ENCODE measurements at places on chromosomes 3 and 15. TPM values are rescaled to one million over a fixed set of nuclear protein-coding genes. Genes with fewer than 3 reads are reported as not detected.

CCR1 gene
- not detected for polyA plus RNA-seq

FES gene
- not detected for polyA plus RNA-seq

BFSP2 gene
- polyA plus RNA-seq: not detected

CCRL2 gene
- not detected for polyA plus RNA-seq

CLRN1 gene
- 0.18 TPM for polyA plus RNA-seq

SCN5A gene
- polyA plus RNA-seq: not detected

VPS33B gene
- 52.5 TPM for polyA plus RNA-seq

NANOGP8 gene
- not detected for polyA plus RNA-seq

SAMMSON gene
- polyA plus RNA-seq: not detected

All from neural cell (in vitro differentiated cells).